ENCODE measurements at places on chromosomes 7 and 10. TPM values are rescaled to one million over a fixed set of nuclear protein-coding genes. Genes with fewer than 3 reads are reported as not detected.

DNA sequence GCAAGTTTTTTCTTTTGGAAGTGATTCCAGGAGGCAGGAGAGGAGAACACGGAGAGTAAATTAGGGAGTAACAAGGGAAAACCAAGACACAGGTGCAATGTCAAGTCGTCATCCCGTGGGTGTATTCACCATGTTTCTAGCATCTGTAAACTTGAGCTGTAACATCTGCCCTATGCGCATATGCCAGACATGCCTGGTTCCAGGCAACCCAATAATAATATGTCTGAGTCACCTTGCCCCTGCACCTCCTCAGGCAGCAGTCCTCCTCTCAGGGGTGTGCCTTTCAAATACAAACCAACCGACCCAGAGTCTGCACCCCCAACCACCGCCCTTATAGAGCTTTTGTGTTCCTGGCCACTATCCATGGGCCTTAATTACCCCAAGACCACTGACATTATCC, 107.0 kb upstream of the PDE1C start:
- DNase-seq: no peak

DNA sequence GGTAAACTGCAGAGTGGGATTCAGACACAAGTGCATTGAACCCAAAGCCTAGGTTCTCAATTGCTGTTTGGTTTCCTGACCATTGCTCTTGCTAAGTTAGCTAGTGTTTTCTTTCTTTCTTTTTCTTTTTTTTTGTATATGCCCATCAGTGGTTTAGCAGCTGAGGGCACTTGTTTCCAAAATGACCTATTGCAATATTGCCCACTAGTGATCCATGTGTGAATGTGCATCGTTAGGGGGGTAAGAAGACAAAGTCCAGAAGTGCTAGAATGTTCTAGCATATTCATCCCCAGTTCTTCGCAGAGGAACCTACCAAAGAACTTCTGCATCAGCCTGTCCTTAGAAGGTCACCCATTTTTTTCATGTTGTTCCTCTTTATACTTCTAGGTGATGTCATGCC, 252.8 kb upstream of the GPR26 start:
- no peak for DNase-seq

DNA sequence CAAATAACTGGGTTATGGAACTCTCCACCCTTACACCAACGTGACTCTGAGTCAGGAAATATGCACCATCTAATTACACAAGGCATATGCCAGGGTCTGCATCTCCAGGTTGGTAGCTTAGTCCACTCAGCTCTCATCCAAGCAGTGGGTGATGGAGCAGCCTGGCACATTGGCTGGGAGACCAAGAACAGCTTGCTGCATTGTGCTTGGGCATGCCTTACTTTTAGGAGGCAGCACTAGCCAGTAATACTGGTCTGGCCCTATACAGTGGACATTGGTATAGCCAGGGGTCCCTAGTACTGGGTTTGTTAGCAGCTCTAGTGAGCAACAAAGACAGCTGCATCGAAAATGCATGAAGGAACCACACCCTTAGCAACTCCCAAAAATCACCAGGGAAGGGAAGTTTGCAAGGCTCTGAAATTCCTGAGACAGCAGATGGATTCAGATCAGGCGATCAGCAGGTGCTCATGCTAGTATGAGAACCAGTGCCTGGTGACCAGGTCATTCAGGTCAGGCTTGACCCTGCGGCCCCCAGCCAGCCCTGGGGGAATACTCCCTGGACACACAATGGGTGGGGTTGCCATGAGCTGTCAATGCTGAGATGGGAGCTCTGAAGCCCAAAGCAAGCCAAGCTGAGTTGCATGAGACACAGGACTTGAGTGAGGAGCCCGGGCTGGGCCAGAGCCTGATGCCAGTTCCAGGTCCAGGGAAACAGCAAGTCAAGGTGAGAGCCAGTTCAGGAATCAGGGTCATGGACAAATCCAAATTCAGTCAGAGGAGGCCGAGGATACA, 217.9 kb upstream of the ZMIZ1 start:
- no peak for DNase-seq

GRCh38 chr7:41940760-41941343, 238.0 kb upstream of the INHBA start:
- peak; percentile 75 for DNase-seq

DNA sequence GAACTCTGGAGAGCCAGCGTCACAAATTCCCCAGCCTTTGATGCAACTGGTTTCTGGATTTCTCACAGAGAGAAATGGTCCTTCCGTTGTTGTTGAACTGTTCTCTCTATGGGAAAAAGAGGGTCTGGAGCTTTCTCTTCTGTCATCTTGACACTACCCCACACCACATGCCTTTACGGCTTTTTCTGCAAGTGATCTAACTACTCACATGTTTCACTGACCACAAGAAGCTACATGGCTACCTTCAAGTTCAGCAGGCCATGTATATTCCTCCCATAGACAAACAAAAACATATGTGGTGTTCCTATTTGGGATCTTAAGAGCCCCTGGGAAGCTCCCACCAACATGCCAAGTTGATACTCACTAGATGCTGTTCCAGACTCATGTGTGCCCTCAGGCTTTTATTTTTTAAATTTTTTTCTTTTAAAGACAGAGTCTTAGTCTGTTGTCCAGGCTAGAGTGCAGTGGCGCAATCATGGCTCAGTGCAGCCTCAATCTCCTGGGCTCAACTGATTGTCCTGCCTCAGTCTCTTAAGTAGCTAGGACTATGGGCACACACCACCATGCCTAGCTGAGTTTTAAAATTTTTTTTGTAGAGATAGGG, 72.0 kb downstream of the RNF216 start:
- DNase-seq: no peak

DNA sequence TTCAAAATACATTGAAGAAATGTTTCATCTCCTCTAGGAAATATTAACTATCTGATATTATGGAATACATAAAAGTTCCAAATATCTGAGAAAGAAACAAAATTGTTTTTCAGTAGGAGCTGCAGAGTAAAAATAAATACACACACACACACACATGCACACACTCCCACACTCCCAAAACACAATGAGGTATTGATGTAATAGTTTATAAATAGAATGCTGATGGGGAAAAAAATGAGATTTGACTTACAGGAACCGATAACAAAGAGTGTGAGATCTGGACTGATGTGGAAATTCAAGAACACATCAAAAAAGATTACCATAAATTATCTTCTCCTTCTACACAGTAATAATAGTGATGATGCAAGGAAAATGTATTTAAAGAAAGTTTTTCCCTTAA, 438.0 kb upstream of the CELF2 start:
- DNase-seq: no peak

DNA sequence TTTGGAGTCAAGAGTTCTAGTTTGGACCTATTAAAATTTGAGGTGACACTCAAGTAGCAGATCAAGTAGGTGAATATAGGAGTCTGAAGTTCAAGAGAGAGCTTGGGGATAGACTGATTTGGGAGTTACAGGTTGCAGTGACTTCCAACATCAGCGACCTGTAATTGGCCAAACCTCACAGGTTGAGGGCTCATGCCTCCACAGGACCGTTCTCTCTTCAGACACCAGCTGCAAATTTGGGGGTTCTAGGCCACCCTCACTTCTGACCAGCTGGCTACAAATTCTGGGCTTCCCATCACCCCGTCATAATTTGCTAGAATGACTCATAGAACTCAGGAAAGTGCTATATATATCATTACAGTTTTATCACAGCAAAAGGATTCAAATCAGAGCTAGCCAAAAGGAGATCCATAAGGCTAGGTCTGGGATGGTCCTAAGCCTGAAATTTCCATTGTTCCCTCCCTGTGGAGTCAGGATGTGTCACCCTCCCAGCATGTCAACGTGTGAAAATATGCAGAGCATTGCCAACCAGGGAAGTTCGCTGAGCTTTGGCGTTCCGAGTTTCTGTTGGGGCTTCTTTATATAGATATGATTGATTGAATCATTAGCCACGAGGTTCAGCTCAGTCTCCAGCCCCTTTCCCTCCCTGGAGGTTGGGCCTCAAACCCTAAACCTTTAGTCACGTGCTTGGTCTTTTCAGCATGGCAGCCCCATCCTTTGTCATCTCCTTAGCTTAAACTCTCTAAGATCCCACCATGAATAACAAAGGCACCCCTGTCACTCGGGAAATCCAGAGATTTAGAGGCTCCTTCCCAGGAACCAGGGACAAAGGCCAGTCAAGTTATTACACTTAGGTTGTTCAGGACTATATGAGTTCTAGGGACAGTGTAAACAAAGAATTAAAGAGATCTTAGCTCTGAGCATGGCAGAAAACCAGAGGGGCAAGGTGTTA, 20.7 kb upstream of the ZNF212 start:
- DNase-seq: no peak

DNA sequence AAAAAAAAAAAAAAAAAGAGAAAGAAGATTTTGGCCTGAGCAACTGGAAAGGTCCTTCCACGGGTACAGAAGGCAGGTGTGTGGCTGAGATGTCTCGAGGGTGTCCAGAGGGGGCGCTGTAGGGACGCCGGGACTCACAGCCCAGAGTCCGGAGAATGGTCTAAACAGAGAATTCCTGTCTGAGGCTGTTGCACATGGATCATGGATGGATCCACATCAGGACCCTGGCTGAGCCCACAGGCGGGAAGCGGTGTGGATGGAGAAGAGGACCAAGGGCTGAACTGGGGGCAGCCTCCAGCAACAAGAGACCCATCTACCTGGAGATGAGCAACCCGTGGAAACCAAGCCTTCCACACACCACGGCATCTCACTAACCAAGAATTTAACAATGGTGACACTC, 55.0 kb downstream of the PKD1L1 start:
- DNase-seq: no peak

DNA sequence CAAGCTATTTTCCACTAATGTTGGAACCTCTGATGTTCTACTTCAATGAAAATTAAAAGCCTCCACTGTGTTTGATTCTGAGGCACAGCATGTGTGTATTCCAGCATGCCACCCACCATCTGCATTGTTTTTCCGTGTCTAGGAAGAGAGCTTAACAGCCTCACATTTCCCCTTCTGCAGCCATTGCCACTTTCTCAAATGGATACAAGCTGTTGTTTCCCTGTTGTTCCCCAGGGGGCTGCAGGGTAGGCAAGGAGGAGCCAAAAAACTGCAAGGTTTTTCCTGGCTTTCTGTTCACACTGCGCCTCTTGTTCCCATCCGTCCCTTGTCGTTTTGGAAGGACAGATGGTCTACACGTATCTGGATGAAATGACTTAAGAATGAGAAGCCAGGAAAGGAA, 72.3 kb upstream of the DNAJB12 start:
- peak; percentile 67 for DNase-seq

- no peak for DNase-seq
These were observed 148.1 kb upstream of the CELF2 start for GRCh38 chr10:10869592-10869991.

DNA sequence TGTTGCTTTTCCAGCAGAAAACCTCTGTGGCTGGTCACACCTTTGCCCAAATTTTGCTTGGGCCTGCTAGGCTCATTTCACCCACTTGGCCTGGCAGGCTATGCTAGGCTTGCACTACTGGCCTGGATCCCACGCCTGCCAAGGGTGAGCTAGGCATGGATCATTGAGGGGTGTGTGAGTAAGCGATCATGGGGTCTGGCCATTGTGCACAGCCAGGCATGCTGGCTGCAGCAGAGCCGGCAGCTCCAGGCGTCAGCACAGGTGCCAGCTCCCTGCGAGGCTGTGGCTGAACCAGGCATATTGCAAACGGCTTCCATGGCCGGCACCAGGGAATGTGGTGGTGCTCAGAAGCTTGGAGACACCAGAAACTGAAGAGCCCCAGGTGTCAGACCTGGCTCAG, 19.2 kb downstream of the CFAP70 start:
- peak; percentile 25 for DNase-seq

DNA sequence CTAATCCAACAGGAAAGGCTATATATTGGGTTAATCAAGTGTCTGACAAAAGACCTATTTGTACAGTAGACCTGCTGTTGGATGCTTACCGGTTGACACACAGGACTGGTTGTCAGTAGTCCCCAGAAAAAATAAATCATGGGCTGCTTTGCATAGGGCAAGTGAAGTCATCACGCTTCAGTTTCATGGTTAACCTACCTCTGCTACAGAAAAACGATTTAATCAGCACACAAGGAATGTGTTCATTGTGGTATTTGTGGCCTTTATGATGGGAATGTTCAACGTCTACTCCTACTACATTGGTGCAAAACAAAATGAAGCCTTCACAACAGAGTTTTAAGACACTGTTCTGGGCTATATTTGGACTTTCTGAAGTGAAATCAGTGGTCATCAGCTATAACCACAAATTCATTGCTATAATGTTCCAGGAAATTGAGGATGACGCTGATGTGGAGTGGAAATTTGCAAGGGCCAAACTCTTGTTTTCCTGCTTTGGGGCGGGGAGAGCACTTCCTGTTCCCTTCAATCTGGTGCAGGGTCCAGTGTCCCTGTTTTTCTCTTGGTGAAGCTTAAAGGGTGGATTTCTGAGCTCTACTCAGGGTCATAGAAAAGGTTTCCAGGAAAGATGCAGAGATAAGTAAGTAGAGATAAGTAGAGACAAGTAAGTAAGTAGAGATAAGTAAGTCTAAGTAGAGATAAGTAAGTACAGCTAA, 39.3 kb upstream of the GGCT start:
- DNase-seq: no peak

GRCh38 chr7:77822269-77822668, 23.7 kb downstream of the PHTF2 start:
- no peak for DNase-seq

Gene MUC3A
- 0.18 TPM for total RNA-seq

GRCh38 chr7:44603193-44603592, 3.2 kb upstream of the OGDH start:
- DNase-seq: no peak

- DNase-seq: no peak
These were observed 81.5 kb upstream of the VIPR2 start for GRCh38 chr7:159226011-159226702.

Gene PIP
- not detected for total RNA-seq

DNA sequence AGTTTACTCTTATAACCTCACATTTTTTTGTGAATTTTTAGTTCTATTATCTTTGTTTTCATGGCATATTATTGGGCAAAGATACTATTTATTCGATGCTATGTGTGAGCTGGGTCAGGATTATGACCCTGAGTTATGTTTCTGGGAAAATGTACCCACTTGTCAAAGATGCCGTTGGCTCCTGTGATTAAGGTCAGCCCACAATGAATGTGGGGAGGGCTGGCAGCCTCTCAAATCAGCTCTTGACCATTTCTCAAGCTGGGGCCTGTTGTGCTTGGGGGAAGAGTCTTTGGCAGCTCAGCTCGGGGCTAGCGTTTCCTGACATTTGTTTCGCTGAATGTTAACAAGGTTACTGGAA, 97.5 kb downstream of the TCF7L2 start:
- DNase-seq: peak; percentile 64

All from right cardiac atrium (tissue), 5 donors.